ENCODE measurements at places on chromosomes 2 and 18.

DNA sequence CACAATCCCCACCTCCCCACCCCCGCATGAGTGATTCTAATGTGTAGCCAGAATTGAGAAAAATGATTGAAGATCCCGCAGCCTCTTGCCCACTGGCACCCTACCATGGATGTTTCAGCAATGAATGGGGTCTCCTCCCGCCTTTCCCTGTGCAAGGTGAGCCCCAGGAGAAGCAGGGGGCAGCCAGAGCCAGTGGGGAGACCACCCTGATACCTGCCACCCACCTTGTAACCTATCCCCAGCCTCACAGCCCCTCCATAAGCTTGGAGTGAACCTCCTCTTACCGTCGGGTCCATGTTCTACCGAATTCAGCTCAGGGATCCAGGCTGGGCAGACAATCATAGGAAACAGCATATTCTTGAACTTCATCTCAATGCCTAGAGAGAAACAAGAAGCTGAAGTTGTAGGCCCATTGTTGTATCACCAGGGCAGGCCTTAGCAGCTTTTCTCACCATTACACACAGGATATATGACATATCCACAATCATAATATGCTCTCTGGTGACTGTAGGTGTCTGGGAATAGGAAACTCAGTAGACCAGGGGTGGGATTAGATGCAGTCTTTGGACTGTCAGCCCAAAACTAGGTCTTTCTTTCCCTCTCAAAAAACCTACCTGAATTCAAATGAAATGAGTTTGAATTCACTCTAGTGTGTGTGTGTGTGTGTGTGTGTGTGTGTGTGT, 30.9 kb downstream of the XDH start:
- no peak for DNase-seq

DNA sequence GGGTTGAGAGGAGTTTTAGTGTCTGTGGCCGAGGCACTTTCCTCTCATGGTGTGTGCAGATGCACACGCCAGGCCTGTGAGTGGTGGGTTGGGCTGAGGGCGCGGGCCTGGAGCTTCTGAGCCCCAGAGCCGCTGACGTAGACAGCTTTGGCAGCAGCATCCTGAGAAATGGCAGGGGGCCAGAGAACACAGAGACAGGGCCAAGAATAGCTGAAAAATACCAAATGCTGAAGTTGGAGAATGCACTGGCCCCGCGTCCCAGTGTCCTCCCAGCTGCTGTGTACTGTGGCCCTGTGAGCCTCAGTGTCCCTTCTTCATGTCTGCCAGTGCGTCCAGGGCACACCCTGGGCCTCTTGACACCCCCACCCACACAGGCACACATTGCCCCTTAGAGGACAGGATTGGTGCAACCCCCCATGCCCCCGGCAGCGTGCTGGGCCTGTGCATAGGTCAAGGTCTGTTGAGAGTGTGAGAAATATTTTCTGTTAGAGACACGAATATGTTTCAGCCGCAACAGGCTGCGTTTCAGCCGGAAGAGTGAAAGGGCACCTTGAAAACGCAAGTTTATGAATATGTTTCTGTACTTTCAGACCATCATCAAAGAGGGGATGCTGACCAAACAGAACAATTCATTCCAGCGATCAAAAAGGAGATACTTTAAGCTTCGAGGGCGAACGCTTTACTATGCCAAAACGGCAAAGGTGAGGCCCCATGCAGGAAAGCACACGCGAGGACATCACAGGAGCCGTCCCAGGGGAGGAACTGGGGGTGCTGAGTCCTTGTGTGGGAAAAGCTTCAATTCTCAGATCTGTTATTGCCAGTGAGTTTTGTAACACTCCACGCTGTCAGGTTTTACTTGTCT, 33.6 kb downstream of the DGKD start:
- DNase-seq: no peak

- DNase-seq: no peak
Observed at GRCh38 chr18:42192251-42193248, 237.5 kb downstream of the PIK3C3 start.

GRCh38 chr2:240295256-240296103, 140.0 kb upstream of the GPC1 start:
- DNase-seq: no peak

GRCh38 chr18:26506012-26506411, 42.3 kb downstream of the KCTD1 start:
- DNase-seq: no peak

DNA sequence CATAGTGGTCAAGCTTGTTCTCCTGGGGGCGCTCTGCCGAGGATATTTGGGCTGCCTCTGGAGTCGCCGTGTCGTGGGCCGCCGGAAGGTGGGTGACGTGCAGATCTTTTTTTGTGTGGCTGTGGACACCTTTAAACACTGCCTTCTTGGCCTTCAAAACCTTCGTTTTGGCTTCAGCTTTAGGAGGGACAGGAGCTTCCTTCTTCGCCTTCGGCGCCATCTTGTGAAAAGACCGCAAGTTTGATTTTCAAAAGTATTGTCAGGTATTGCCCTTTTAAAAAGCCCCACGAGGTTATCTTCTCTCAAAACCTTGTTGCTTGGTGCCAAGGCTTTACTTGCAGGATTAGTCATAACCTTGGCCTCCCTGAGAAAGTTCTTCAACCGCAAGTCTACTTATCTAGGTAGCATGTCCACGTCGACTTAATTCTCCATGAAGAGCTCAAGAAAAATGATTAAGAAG, 20.8 kb downstream of the LAMA3 start:
- DNase-seq: no peak

GRCh38 chr2:47655563-47655880, 127.4 kb upstream of the MSH6 start:
- no peak for DNase-seq

DNA sequence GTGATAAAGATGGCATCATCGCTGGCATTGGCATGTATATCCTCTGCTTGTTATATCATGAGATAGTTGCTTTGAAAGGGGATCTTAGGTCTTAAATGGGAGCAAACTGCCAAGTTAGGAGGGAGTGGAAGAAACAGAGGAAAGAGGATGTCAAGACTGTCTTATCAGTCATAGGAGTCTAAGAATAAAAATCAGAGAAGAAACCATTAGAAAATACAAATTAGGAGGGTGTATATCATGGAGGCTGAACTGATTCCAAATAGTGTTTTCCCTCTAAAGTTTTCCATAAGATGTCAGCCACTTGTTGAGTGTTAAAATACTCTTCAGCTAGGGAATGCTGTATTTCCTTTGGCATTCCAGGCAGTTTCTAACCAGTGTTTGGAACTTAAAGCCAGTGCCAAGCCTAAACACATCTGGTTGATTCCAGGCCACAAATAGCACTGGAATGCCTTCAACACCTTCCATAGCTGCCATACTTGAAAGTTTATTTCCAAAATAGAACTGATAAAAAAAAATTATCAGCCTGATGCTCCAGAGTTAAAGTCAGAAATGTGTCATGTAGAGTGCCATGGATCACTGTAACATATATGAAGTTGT, 129.4 kb downstream of the ZEB2 start:
- no peak for DNase-seq

DNA sequence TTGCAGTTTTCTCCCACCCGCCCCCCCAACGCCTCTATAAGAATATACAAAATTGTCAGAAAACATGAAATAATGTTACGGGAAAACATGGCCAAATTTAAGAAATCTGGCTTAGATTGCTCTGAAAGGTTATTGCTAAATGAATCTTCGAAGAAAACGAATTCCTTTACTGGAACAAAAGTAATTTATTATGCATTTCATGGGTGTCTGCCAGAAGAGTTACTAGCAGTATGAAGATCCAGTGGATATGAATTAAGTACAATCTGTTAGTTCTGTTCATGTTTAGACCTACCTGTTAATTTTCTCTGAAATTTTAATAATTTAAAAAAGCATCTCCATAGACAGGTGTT, 21.9 kb downstream of the GATA6 start:
- no peak for DNase-seq

DNA sequence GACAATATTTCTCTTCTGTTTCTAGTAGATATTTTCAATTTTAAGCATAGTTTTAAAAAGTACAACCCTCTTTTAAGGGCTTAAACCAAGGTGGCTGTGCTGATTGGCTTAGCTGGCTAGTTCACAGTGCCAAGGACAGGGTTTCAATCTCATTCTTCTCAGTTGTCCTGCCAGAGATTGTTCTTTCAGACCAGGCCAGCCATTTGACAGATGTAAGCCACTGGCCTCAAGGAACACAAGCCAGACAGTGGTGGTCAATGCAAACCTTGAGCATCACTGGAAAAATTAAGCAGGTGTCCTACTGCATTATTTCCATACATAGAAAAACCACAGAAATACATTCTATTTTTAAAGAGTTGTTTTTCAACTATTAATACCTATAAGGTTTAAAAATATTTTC, 5.9 kb downstream of the RNF103 start:
- no peak for DNase-seq

DNA sequence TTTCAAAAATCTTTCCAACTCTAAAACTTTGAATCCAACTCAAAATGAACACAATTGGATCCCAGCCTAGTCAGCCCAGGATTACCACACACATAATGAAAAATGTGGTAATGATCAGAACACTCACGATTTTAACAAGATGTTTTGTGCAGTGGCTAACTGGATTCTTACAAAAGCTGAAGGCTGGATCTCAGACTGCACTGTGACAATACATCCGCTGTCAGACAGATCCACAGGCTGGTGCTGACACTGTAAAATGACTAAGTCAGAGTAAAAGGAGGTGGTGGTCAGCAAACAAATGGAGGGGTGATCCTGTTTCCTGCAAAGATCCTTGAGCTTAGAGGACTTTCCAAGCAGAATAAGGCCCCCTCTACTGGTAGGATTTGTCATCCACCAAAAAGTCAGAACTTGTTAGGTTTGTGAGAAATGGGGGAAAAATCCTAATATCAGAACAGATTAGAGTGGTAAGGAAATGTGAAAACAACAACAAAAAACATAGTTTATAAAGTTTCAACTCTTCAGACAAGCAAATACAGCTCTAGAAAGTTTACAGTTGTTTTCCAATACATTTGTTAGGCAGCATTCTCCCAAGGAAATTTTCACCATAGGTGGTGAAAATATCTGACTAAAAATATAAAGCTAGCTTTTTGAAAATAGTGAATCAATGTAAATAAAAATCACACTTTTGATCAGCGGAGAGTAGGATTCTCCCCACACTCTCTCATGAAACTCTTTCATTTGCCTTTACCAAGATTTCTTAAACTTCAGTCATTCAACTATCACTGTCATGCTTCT, 211.9 kb downstream of the AGPS start:
- DNase-seq: peak; percentile 53
